ENCODE measurements at places on chromosomes 1 and 21. TPM values are rescaled to one million over a fixed set of nuclear protein-coding genes. Genes with fewer than 3 reads are reported as not detected.

Gene ZNF648
- total RNA-seq: not detected

GRCh38 chr21:44935533-44935927 lies 4.3 kb upstream of the SLX9 start:
- DNase-seq: no peak

Gene TMEM240
- 1.1 TPM for total RNA-seq

Gene TMEM52
- 0.20 TPM for total RNA-seq

Gene RIMS3
- total RNA-seq: 0.20 TPM

GRCh38 chr1:145747398-145748247 lies 28.3 kb downstream of the CD160 start:
- DNase-seq: no peak

GRCh38 chr1:8903410-8903809 lies 24.9 kb upstream of the ENO1 start:
- DNase-seq: peak; percentile 15

DNA sequence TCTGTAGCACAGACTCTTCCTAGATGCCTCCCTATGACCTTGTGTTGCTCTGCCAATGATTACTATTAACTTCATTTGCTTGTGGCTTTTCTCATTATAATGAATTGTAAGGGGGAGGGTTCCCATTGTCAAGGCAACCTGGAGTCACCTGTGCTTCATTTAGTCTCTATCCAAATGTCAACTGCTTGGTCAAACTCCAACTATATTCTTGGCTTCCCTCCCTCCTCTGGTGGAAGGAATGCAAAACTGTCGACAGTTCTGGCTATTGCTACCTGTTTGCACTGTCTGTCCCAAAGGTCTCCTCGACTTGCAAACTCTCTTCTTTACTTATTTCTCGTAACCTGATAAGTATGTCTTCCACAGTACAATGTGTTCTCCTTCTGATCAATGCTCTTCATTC lies 100.3 kb downstream of the CACNA1E start:
- DNase-seq: no peak

- no peak for DNase-seq
Observed at GRCh38 chr1:166929911-166930310, 45.4 kb downstream of the ILDR2 start.

GRCh38 chr1:175287849-175288248 lies 95.3 kb upstream of the KIAA0040 start:
- no peak for DNase-seq

Gene CFAP141
- not detected for total RNA-seq

GRCh38 chr1:222373831-222374602 lies 173.9 kb downstream of the HHIPL2 start:
- no peak for DNase-seq

DNA sequence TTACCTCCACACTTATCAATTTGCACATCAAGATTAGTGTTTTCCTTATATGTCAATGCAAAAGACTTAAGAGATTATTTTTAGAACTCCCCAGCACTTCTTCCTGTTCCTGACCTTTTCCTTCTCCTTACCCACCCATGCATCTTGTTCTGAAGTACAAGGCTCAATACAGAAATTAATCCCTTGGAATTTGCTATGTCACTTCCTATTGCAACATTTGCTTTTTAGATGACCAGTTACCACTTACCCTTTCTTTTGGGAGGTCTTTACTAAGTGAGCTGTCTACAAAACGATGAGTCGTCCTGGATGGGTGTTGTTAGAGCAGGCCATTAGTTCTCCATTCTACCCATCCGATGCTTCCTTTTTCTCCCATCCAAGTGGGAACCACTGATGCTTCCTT lies 221.2 kb downstream of the FMN2 start:
- no peak for DNase-seq

DNA sequence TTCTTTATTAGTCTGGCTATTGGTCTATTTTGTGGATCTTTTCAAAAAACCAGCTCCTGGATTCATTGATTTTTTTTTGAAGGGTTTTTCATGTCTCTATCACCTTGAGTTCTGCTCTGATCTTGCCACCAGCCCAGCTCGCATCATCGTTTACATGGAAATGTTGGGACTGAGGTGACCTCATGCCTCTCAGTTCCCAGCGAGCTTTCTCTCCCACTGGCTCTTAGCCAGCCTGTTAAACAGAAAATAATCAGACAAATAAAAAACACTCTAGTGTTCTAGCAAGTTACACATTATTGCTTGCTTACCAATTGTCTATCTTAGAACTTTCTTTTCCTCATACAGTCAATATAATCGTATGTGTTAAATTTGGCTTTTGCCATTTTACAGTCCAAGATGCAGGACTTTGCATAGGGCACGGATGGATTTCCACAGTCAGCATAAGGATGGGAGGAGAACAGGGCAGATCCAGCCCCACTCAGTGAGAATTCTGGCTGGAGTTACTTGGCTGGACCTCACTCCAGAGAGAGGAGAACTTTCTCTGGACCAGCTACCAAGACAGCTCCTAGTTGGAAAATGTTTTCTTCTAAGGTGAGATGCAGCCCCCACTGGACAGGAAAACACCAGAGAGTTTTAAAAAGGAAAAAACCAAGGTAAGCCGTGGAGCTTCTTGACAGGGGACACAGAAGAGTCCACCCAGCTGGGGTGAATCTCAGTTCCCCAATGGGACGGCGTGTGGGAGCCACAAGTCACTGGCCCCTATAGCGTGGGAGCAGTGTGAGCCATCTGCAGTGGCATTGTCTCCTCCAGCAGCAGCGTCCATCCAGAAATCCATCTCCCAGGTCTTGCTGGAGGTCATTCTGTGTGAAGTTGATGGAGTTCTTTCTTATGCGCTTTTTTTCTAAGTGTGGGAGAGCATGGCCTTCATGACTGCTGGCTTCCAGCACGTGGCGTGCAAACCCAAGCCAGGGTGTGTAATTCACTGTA lies 17.6 kb downstream of the PGBD2 start:
- no peak for DNase-seq

DNA sequence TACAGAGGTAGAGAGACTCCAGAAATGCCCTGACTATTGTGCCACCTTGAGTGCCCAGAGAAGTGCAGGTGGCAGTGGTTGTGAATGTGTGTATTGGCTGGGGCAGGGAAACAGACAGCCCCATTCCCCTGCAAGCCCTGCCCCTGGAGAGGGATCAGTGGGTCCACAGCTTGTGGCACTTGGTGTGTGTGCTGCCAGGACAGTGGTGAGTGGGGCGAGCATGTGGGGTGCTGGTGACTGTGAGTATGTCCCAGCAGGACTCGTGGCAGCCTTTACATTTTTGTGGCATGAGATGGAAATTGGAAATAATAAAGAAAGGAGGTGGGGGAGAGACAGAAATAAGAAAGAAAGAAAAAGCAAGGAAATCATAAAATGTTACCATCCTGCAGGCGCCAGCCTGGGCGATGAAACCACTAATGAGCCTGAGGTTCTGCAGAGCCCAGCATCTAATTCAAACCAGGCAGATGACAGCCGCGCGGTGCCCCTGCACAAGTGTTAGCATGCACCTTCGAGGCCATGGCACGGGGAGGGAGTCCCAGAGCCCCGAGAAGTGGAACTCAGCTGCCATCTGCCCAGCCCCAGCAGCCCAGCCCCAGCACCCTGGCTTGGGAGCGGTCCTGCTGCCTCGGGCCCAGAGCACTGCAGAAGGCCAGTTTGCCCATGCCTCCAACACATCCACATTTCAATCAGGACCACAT lies 49.1 kb upstream of the ZBTB40 start:
- no peak for DNase-seq

Gene RAB25
- not detected for total RNA-seq

Gene PRRX1
- 0.65 TPM for total RNA-seq

GRCh38 chr1:177546346-177546745 lies 375.6 kb downstream of the BRINP2 start:
- DNase-seq: no peak

- DNase-seq: no peak
Observed at GRCh38 chr1:212583643-212584042, 24.9 kb upstream of the ATF3 start.

DNA sequence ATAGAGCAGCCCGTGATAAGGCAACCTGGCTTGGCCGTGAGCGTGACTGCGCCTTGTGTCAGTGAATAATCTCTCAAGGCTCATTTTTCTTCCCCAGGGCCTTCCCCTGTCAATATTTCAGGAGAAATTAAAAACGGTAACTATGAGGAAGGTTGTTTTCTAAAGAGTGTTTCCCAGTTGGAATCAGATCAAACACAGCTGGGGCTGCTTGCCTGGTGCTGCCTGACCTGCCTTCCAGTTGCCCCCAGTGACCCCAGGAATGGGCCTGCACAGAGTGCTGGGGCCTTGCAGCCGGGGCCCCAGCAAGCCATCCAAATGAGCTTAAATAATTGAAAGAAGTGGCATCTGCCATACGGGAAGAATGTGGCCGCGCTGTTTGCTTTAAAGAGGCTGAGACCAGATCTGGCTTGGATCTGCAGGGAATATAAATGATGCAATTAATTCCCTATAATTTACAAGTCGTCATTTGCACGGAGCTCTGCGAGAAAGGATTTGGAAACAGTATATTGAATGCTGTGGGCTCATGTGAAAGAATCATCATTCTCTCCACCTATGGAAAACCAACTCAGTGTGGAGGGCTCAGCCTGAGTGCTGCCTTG lies 203.9 kb downstream of the C1orf94 start:
- no peak for DNase-seq

DNA sequence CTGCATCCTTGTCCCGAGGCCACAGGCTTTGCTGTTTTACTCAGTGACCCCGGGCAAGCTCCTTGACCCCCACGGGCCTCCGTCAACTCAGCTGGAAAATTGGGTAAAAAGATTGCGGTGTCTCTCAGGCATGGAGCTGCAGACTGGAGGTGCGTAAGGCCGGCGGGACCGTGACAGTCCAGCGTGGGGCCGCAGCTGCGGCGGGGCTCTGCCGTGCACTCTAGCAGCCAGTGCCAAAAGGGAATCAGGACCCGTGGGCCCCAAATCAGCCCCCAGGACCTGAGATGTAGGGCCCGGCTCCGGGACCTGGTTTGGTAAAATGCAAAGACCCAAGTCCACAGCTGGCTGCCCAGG lies 158.3 kb downstream of the PRDM16 start:
- no peak for DNase-seq

Gene OR2T2
- total RNA-seq: not detected

Gene S100A7
- total RNA-seq: not detected

- DNase-seq: no peak
Observed at GRCh38 chr1:36088265-36088576, 471 bp upstream of the ADPRS start.

Gene DHRS3
- total RNA-seq: 83.5 TPM

- DNase-seq: no peak
Observed at GRCh38 chr1:207063014-207063413, 9.9 kb downstream of the PFKFB2 start.

Gene IFNLR1
- under 0.01 TPM for total RNA-seq

Gene CLCA1
- not detected for total RNA-seq

Gene GJA8
- not detected for total RNA-seq

DNA sequence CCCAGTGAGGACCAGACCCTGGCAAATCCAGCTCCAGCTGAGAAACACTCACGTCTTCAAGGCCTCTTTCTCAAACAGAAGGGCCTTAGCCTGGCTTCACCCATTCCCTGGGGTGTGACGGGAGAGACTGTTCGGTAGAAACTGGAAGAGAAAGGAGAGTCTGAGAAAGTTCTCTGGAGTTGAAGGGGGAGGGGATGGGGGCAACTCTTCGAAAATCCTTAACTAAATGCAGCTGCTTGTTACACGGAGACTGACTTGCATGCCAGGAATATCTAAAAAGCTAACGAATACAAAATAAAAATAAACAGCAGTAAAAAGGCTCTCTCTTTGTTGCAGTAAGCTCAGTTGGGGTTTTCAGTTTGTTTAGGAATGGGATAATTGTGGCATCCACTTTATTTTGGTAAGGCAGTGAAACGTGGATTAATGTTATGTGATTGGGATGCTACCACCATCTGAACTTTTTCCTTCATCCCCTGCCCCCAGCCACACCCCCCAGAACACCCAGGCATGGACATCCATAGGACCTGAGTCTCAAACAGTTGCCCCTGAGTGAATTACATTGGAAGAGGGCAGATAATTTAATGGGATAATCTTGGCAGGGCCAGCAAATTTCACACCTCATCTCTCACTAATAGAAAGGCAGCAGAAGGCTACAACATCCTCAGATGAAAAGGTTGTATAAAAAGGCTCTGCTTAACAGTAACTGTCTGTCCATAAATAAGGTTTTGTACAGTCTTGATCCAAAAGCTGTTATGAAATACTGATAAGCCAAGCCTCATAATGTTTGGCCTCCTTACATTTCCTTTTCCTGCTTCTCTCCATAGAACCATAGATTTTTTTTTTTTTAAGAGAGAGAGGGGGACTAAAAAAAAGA lies 5.8 kb downstream of the ROR1 start:
- DNase-seq: no peak

DNA sequence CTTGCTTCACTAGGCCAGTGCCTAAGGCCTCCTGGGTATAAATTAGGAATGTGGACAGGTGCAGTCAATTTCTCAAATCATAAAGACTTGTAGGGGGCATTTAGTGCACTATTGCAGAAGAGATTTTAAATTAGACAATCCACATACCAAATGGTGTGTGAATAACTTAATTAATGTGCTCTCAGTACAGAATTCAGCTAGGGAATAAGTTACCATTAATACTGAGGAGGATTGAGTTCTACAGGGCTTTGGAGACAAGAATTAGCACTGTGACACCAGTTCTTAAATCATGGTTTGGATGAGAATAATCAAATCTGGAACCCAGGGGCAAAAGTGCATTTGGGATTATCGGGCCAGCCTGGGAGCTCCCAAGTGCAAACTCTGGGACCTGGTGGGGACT lies 1.7 kb downstream of the SYPL2 start:
- DNase-seq: no peak

Gene HUNK
- under 0.01 TPM for total RNA-seq

DNA sequence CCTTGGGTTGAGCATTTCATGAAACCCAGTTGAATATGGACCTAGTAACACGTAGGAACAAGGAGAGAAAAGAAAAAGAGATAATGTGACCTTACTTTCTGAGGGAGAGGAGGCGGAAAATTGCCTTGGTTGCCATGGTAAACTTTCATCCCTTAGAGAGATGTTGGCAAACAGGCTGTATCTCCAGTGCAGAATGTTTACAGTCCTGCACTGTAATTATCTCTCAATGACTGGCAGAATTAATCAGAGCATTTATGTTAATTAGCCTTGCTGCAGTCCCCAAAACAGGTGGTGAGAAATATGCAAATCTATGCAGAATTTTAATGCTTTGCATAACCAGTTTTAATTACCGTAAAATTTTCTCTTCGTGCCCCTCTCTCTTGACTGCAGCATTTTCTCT lies 147.3 kb downstream of the CD247 start:
- no peak for DNase-seq

DNA sequence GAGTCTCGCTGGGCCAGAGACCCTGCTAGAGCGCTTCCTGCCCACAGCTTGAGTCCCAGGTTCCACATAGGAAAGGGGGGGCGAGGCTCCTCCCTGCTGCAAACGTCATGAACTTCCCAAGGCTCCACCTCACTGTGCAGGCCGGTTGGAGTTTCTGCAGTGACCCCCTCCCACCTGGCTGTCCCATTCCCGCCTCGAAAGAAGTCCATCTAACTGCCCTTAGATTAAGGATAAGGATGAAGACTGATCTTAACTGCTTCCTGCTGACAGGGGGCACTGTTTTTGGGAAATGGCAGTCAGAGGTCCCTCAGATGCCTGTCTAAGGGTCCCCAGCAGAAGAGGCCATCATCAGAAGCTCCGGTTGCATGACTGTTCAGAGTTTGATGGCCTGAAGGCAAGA lies 62.7 kb downstream of the STUM start:
- DNase-seq: no peak

Gene TMIGD3
- not detected for total RNA-seq

GRCh38 chr21:20701235-20701634 lies 297.0 kb upstream of the NCAM2 start:
- no peak for DNase-seq

Gene HRNR
- not detected for total RNA-seq

Gene SPRR2F
- total RNA-seq: not detected
